Ascending aorta (tissue), 2 donors: ENCODE measurements at places on chromosomes 3 and 15. TPM values are rescaled to one million over a fixed set of nuclear protein-coding genes. Genes with fewer than 3 reads are reported as not detected.

DZIP1L gene
- 23.1 TPM for total RNA-seq

HDGFL3 gene
- total RNA-seq, result 20.8 TPM

DCLK3 gene
- total RNA-seq, result not detected

TMC3 gene
- not detected for total RNA-seq

LYZL4 gene
- total RNA-seq, result not detected

MOBP gene
- not detected for total RNA-seq

CD47 gene
- 24.5 TPM for total RNA-seq

NPRL2 gene
- total RNA-seq, result 37.8 TPM

- DNase-seq, result no peak
Observed at GRCh38 chr3:171239757-171240503, 213.4 kb upstream of the SLC2A2 start.

DNA sequence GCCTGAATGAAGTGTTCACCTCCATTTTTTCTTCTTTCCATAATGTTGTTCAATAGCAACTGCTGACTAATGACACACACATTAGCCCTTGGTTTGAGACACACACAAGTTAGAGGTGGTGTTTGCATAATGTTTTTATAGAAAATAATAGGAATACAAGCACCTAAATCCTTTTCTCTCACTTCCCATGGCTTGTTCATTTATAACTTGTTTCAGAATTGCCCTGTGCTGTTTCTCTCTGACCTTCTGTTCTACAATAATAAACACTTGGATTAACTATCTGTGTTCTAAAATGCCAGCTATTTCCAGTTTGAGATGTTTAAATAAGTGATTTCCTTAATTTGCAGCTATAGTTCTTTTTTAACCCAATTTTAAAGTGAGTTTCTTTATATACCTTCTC is 525.1 kb upstream of the ROBO2 start:
- DNase-seq, result no peak

GRCh38 chr3:172836390-172836997 is 86.0 kb downstream of the ECT2 start:
- no peak for DNase-seq

DNA sequence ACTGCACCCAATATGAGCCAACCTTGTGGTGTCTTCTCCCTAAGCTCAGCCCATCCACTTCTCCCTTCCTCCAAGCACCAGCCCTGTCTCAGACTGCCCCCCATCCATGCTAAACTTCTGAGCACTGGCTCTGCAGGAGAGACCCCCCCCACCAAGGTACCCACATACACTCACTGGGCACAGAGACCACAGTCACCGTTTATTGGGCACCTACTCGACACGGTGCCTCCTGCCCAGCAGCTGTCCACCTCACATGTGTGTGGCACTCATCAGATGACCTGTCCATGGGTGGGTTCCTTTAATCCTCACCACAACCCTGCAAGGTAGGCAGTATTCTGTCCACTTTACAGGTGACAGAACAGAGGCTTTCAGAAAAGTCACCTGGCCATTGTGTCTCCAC is 22.3 kb upstream of the SFMBT1 start:
- DNase-seq, result no peak

- DNase-seq, result no peak
Observed at GRCh38 chr3:105865016-105865623, 3.7 kb downstream of the CBLB start.

DNA sequence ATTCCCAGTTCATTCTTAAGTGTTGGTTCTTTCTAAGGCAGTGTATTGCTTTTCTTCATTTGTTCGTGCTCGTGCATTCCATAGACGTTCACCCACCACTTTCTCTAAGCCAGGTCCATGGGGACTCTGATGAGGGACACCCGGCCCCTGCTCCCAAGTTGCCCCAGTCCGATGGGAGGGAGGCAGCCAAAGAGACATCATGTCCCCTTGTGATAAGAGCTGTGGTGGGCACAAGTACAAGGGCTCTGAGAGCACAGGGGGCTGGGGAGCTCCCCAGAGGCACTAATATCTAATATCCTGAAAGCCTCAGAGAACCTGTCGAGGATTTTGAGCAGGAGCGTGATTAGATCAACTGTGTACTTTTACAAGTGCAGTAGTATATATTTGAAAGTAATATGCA is 6.3 kb downstream of the SPSB4 start:
- no peak for DNase-seq

GRCh38 chr15:45118131-45118588 is 4.0 kb downstream of the DUOXA2 start:
- DNase-seq, result peak; percentile 18

- DNase-seq, result no peak
Observed at GRCh38 chr3:131608741-131609140, 106.0 kb upstream of the MRPL3 start.

DNA sequence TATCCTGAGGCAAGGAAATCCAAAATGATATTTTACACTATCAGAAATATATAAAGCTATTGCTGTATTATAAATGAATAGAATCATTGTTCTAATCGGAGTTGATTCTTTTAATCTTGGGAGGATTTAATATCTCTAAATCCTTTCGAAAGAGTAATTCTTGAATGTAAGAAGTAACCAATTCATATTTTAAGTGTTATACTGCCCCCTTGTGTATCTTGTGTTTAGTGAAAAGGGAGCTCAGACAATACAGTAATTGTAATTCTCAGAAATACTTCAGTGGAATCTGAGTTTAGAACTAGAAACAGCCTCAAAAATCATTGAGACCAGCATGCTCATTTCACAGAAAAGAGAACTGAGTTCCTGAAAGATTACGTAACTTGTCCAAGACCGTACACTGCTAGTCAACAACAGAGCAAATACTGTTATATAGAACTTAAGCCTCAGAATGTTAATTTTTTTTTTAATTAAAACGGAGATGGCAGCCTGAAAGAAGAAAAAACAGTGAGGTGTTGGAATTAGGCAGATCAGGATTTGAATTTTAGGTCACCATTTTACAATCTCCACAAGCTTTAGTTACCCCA is 42.9 kb downstream of the PLCH1 start:
- DNase-seq, result no peak

GRCh38 chr3:139427283-139428060 is 38.0 kb upstream of the COPB2 start:
- DNase-seq, result no peak

GRCh38 chr15:27973886-27974285 is 125.2 kb downstream of the OCA2 start:
- DNase-seq, result no peak

- no peak for DNase-seq
Observed at GRCh38 chr3:52054661-52055511, 1.5 kb downstream of the DUSP7 start.

DNA sequence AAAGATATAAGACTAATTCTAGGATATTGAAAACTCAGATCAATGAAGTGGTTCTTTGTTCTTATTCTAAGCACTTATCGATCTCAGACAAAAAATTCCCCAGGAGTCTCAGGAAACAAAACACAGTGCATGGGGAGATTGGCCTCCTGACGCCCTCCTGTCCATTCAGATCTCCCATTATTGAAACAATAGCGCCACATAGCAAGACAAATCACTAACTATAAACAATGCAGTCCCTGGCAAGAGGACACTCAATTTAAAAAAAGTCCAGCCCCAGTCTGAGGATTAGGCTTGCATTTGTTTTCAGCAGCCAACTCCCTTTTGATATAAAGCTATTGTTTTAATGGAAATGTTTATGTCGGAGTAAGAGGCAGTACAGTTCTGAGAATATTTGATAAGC is 528.2 kb downstream of the GABRG3 start:
- DNase-seq, result no peak

- no peak for DNase-seq
Observed at GRCh38 chr3:192855434-192855833, 62.2 kb downstream of the MB21D2 start.

DNA sequence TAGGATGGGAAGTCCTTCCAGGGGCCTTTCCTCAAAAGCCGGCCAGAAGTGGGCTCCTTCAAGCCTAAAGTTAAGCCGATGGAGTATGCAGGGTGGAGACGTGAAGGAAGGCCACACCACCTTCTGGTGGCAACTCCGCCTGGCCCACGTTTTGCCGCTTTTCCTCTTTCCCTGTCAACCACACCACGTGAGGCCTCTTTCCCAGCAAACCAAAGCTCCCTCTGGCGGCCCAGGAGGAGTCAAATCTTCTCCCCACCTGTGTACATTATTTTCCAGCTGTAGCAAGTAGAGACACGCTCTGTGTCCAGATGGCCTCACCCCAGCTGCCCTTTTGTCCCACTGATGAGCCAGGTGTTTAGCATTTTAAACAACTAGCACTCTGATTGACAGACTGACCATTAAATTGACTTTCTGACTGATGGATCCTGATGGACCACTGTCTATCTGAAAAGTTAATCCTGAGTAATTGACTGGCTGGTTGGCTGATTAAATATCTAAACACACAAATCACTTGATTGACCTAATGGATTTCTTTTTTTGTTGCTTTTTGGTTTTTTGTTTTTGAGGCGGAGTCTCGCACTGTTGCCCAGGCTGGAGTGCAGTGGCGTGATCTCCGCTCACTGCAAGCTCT is 59.6 kb upstream of the ZBTB38 start:
- DNase-seq, result peak; percentile 75

- no peak for DNase-seq
Observed at GRCh38 chr15:80558631-80559319, 136.3 kb upstream of the ABHD17C start.
